Epithelial cell of prostate (primary cell): ENCODE measurements at places on chromosomes 2 and 18.
A peak's percentile ranks its signal among the peaks of the same experiment; 100 is the strongest.

DNA sequence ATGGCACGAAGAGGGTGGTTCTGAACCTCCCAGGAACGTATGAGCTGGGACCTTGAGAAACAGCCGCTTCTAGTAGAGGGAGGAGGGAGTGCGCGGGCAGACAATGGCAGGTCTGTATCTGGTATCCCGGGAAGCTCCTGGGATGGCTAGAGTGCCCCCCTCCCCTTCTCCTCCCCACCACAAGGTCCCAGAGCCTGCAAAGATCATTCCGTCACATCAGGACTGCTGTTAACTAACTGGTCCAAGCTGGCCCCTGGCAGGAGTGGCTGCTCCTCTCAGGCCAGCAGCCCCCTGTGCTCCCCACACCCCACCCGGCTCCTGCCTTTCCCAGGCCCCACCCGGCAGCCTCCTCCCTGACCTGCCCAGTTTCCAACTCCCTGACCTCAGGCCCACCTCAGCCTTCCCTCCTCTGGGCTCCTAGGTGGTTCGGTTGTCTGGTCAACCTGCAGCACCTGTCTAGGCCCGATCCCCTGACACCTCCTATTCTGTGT lies 75.0 kb downstream of the TPO start:
- no peak for DNase-seq

DNA sequence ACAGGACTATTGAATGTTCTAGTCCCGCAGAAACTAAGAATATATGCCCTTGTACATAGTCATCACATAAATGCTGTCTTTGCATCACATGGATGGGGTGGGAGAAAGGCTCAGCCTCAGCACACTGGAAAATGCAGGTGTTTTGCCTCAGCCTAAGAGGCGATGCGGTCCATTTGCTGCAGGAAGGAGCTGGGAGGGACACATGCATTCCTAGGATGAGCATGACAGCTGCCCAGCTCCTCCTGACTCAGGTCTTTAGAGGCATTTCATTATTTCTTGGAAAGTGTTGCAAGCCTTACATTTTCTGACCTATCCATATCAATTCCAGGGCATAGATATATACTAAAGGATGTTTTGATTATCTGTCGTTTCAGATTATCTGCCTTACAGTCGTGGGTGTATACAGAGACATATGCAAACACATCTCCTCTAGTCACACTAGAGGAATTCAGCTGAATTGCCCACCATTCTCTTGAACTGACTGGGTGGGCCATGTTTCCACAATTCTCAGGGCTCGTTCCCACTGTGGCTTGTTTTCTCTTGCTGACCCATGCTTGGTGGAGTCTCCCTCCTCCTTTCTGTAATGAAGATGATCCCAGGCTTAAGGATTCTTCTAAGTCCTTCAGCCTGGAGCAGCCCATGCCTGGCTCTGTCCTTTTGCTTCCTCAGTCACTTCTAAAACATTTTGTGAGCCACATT lies 156.9 kb downstream of the SETBP1 start:
- no peak for DNase-seq

- DNase-seq = no peak
These were observed 724.7 kb downstream of the GALR1 start for GRCh38 chr18:77974329-77974728.

GRCh38 chr2:174492963-174493431 lies 6.2 kb upstream of the GPR155 start:
- no peak for DNase-seq

DNA sequence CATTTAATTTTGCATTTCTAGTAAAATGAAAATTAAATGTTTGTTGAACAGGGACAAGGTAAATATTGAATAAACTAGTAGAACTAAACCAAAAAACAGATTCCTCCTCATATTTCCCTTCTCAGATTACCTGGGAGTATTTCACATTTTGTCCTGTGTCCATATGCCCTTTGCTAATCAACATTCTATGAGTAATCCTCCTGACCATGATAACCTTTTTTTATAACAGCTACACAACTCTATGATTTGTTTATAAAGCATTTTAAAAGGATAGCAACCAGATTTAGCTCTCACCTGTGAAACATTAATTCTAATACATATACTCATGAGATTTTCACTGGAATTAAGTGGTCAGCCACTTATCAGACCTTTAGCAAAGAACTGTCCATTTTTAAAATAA lies 7.1 kb upstream of the DSG2 start:
- DNase-seq = no peak

GRCh38 chr18:50155406-50155805 lies 39.5 kb downstream of the MYO5B start:
- no peak for DNase-seq

- no peak for DNase-seq
These were observed 69.9 kb upstream of the OTOS start for GRCh38 chr2:240210198-240210965.

DNA sequence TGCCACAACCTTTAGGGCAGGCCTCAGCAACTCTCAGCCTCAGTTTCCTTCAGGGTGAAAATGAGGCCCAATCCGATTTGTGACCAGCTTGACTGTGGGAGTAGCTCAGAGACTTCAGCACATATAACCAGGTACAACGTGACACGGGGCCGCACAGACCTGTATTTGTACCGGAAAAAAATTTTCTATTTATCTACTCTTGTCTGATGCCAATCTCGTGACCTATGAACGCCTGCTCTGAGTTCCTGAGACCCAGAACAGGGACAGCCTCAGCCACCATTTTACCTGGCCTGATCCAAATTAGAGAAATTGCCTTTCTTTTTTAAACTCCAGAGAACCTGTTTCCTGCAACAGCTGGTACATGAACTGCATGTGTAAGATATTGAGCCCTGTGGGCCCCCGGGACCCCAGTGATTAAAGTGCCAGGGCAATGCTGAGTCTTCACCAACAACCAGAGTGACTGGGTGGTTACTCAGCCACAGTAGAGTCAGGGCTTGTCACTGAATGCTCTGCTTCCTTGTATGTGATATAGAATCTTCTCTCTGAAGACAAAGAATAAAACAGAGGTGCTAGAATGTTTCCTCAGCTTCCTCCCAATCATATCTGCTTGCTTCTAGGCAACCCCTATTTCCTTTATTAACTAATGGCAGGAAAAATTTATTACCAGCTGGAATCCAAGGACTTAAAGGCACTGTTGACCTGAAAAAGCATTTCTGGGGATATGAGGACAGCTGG lies 47.8 kb upstream of the FZD7 start:
- DNase-seq = peak; percentile 10

- DNase-seq = no peak
These were observed 128.5 kb downstream of the EPHA4 start for GRCh38 chr2:221443645-221444044.

GRCh38 chr2:72921853-72922252 lies 4.5 kb downstream of the EMX1 start:
- DNase-seq = no peak

GRCh38 chr2:240538031-240538780 lies 19.6 kb downstream of the ANKMY1 start:
- DNase-seq = no peak

DNA sequence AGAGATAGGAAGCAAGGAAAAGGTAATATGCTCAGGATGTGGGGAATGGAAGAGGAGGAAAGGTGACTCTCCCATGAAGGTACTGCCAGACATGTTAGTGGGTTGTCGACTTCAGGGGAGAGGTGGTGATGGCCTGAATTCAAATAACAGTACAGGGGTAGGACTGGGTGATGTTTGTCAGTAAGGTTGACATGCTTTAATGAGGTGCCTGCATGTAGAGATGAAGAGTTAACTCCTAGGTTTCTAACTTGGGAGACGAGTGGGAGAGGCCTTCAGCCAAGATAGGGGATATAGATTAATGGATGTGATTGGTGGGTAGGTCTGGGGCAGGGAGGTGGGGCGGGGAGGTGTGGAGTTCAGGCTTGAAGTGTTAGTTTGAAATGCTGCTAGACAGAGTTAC lies 2.6 kb downstream of the NAPG start:
- DNase-seq = no peak

GRCh38 chr2:57370882-57371585 lies 675.6 kb upstream of the VRK2 start:
- DNase-seq = no peak

- DNase-seq = no peak
These were observed 97.6 kb downstream of the RAPH1 start for GRCh38 chr2:203437511-203437910.

DNA sequence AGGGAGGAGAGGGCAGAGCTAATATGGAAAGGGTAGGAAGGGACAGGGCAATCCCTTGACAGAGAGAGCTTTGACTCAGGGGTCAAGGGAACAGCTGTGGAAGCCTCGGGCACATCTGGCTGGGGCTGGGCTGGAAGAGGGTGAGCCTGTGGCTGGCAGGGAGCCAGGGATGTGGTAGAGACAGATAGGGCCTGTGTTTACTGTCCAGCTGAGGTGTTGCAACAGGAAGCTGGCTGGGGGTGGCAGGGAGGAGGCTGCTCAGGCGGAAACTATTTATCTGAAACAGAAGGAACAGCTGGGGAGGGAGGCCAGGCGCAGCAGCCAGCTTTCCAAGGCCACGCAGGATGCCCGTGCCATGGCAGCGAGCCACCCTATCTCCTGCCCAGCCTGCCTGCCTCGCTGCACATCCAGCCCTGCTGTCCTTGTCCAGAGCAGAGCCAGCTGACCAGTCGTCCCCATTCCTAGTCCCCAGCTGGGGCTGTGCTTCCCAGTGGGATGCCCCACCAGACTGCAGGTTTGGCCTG lies 264.7 kb downstream of the CYP26B1 start:
- no peak for DNase-seq

DNA sequence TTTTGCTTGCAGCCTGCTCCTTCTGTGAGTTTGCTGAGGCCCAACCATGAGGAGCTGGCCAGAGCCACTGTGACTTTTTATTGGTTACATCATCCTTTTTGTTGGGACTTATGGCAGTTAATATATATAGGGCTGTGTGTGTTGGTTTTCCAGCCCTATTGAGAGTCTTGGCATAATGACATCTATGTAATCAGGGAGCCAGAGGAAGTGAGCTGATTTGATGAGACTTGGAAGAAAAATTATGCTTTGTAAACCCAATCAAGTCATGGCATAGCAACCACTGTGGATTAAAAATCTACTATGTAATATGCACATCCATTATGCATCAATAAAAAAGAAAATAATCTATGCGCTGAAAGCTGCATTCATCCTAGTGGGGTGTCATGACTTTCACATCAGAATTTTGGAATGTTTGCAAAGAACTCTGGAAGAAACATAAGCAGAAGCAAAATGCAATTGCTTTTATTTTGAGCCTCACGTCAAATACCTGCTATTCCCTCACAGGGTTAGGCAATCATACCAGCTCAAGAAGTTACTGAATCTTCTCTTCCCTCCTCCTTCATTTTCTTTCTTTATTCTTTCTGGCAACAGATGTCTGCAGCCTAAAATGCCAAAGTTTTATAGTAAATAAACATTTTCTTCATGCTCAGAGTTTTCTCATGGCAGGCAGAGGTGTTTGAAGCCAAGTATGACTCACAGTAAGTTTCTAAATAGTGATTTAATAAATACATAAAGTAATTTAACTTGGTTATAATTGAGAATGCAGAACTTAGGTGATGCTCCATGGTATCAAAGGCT lies 308.5 kb downstream of the KCNS3 start:
- no peak for DNase-seq

DNA sequence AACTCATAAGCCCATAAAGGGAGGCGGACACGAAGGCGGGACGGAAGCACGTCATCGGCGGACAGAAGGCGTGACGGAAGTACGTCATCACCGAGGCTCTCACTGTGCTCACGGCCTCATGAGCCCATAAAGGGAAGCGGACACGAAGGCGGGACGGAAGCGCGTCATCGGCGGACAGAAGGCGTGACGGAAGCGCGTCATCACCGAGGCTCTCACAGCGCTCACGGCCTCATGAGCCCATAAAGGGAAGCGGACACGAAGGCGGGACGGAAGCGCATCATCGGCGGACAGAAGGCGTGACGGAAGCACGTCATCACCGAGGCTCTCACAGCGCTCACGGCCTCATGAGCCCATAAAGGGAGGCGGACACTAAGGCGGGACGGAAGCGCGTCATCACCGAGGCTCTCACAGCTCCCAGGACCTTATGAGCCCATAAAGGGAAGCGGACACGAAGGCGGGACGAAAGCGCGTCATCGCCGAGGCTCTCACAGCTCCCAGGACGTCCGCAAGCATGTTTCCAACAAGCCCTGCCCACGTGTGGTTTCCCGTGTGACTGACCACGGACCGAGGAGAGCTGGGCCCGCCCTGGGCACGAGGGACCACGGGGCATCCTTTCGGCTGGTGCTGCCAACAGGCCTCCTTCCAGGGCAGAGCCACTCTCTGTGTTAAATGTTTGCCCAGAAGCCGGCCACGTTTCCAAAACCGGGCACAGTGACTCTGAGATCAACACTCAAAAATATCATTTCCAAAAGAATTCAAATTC lies 182.7 kb upstream of the SALL3 start:
- no peak for DNase-seq

- no peak for DNase-seq
These were observed 102.6 kb downstream of the DGKD start for GRCh38 chr2:233456934-233457333.

DNA sequence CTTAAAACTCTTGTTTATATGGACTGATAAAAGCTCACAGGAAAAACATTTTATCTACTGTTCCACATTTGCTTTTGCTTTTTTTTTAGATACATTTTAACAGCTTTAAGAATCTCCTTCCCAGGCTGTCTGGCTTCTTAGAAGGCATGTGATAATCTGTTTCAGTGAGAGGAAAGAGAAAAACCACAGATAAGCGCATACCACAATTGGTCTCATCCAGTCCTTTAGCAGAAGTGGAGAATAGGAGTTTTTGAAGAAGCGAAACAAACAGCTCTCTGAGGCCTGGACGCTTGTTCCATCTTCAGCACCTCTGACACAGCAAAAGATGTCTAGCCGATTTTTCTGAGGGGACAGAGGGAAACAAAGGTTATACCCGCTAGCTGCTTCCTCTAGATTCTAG lies 37.6 kb downstream of the RMC1 start:
- no peak for DNase-seq

DNA sequence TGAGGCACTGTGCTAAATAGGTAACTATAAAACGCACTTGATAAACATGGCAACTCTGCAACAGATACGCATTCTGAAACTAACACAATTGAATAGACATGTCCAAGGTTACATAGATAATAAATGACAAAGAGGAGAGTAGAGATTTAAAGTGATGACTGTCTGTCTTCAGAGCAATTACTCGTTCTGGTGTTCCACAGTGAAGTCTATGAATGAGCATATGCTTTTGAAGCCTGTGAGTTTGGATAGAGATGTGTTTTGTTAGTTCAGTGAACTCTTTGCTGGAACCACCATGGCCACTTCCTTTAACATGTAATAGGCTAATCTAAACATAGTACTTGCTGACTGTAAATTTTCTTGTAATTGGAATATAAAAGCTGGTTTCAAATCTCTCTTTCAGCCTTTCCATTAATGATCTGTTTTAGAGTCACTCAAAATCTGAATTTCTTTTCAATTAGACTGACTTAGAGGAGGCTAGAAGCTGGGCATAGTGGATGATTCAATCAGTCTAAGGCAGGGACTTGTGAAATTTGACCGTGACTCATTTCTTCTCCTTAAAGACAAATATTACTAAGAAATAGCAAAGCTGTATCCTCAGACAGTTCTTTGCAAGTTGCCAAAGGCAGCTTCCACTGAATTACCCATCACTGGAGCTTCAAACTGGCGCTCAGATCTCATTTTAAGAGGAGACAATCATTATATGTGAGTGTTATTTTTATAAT lies 1130.1 kb upstream of the CELF4 start:
- peak; percentile 56 for DNase-seq

- DNase-seq = no peak
These were observed 169.6 kb upstream of the NDUFV2 start for GRCh38 chr18:8932866-8933265.
